CD4-positive, alpha-beta T cell treated with Interferon gamma for 1 hour (primary cell): ENCODE measurements at places on chromosomes 16 and 17.

- no peak for DNase-seq
Observed at GRCh38 chr17:16443511-16444257, 28.3 kb downstream of the TRPV2 start.

DNA sequence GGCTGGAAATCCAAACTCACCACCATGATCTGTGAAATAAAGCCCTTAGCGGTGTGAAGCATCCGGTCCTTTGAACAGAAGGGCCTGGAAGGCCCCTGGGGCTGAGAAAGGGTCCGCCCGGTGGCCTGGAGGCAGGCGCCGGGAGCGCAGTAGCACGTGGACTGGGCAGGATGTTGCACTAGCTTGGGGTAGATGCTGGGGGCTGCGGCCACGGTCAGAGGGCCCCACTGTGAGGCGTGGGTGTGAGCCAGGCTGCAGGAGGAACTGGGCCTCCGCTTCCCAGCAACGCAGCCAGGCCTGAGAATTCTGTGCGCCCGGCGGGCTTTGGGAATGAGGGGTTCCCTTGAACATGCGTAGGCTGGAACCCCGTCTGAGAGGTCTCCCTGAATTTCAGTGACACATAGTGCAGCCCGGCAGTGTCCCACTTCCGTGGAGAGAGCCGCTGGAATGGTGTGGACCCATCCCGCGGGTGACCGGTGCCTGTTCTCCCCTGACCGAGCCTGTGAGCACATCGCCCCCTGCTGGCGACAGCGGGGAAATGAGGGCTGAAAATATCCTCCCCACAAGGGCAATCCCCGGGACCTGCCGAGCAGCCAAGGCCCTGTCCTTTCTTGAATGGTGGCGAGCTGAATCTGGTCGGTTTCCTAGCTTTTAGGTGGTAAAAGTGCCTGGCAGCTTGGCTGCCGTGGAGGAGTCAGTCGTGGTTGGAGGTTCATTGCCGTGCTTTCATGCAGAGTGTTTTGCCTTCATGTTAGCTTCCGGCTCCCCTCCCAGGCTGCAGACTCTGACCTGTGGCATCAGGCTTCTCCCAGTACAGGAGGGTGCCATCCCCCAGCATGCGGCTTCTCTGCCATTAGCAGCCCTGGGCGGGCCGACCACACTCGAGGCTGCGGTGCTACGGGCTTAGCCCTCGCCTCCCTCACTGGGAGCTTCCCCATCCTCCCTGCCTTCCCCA, 43.8 kb downstream of the DNAJA2 start:
- DNase-seq, result peak; percentile 47

- peak; percentile 31 for DNase-seq
Observed at GRCh38 chr16:5056352-5056751, 9.4 kb downstream of the C16orf89 start.

DNA sequence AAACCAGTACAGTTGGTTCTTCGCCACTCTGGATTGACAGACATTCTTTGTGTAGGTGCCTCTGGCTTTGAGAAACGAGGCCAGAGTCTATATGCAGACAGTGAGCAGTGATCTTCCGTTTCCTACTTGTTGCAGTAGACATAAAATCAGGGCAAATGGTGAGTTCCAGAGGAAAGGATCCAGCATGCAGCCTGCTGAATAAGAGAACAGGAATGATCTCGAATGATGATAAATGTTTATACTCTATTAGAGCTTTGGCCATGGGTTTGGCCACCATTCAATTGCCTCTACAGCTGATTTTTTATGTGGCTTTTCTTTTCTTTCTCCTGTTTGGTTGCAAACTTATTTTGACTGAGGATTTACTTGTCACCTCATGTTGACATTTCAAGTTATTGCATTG, 286.7 kb downstream of the IRX3 start:
- DNase-seq, result no peak

GRCh38 chr16:49698453-49698815, 157.5 kb downstream of the ZNF423 start:
- no peak for DNase-seq

DNA sequence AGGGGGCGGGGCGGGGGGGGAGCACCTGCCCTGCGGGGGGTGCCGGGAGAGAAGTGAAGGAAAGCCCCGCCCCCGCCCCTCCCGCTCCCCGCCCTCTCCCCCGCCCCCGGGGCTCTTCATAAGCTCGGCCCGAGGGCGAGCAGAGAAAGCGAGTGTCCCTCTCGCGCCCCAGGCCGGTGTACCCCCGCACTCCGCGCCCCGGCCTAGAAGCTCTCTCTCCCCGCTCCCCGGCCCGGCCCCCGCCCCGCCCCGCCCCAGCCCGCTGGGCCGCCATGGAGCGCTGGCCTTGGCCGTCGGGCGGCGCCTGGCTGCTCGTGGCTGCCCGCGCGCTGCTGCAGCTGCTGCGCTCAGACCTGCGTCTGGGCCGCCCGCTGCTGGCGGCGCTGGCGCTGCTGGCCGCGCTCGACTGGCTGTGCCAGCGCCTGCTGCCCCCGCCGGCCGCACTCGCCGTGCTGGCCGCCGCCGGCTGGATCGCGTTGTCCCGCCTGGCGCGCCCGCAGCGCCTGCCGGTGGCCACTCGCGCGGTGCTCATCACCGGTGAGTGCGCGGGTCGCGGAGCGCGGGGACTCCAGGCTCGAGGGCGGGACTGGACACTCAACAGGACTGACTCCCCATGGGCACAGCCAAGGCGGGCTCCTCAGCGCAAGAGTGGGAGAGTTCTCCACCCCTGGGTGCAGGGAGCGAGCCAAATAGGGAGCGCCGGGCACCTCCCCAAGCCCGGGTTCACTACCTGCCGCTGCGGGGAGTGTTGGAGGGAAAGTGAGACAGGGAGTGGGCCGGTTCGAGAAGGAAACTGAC, at the start of gene HSD11B2:
Gene HSD11B2 (plus strand): TSS at position 145 of the 798 bp plus-strand sequence. CDS start 128 bp downstream, at position 273.
- DNase-seq, result no peak

GRCh38 chr17:37089956-37090355, 141.2 kb downstream of the AATF start:
- DNase-seq, result peak; percentile 71

- DNase-seq, result no peak
Observed at GRCh38 chr16:27394516-27394915, 7.5 kb upstream of the IL21R start.

GRCh38 chr16:50489182-50489581, 59.0 kb upstream of the NKD1 start:
- DNase-seq, result no peak

- no peak for DNase-seq
Observed at GRCh38 chr17:83009414-83010205, 69.8 kb upstream of the METRNL start.

- DNase-seq, result no peak
Observed at GRCh38 chr17:27906226-27906580, 13.0 kb upstream of the LYRM9 start.

DNA sequence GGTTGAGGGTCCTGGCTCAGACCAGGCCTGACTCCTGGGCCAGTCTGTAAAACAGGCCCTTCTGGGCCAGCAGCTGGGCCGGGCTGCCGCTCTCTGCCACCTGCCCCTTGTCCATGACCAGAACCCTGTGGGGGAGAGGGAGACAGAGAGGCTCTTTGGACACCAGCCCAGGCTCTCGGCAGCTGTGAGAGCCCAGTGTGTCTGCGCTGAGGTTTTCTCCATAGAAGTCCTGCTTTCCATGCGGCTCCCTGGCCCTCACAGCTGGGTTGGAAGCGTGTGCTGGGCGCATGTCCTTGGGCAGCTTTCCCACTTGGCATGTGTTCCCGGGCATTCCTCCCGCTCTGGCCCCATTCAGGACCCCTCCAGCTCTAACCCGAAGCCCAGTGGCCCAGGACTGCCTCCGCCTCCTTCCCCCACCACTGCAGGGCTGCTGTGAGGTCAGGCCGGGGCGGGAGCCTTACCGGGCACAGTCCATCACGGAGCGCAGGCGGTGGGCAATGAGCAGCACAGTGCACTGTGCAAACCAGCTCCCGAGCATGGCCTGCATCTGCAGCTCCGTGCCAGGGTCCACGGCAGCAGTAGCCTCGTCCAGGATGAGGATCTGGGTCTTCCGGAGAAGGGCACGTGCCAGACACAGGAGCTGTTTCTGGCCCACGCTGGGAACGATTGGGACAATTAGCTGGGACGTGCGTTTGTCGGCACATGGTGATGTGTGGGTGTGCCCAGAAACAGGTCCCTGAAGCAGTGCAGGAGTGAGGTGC, 73.0 kb downstream of the ABCC6 start:
- no peak for DNase-seq

- no peak for DNase-seq
Observed at GRCh38 chr17:22599322-22599721, 907.0 kb downstream of the KCNJ18 start.

DNA sequence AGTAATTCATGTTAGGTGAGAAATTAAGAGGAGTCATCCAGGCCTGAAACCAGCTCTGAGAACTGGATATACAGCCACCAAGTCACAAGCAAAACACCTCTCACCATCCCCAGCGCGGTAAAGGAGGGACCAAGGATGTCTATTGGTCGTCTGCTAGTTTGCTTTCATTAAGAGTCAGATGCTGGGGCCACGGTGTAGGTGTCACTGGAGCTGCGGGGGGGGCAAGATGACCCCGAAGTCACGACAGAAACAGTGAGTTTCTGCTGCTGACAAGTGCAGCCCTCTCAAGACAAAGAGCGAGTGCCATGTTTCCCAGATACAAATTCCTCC, 790 bp downstream of the NCBP3 start:
- DNase-seq, result peak; percentile 11

DNA sequence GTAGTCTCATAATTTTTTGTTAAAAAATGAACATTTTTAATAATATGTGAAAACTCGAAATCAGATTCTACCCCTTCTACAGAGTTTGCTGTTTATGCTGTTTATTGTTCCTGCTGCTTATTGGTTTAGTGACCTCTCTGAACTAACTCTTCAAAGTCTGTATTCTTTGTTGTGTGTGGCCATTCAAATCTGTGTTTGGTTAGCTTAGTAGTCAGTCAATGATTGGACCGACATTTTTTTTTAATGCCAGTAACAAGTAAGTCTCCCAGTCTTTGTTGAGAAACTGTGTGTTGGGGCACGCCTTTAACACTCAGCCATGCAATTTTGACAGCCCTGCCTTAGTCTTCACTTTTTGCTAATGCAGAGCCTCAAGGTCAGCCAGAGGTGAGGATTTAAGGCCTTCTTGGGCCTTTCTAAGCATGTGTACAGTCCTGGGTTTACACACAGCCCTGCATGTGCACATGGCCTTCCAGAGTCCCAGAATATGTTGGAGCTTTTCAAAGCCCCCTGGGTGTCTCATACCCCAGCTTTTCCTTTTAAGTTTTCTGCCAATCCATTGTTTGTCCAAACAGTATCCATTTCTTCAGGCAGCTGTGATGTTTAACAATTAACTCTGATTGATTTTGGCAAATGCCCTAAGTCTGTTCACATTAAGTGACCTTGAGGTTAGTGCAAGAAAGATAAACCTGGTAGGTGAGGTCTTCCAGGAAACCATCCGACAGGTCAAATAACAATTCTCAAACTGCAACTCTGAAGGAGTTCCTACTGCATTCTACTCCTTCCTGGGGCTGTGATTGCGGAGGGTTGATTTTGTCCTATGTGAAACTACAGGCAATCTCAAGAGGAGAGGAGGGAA, 389.3 kb downstream of the PMP22 start:
- no peak for DNase-seq

GRCh38 chr17:3222505-3222904, 15.0 kb downstream of the OR1A1 start:
- no peak for DNase-seq

DNA sequence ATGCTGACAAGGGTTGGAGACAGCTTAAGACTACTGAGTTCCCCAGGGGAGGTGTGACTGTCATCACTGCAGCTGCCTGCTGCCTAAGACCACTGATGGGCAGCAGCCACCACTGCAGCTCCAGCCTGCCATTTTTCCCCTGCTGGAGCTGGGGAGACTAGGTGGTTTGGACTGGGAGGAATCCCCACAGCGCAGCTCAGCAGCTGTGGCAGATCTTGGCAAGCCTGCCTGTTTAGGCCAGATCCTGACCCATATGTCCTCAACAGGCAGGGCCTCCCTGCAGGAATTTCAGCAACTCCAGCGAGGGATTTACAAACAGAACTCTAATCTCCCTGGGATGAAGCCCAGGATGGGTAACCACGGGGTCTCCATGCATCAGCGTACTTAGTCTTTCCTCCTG, 356.4 kb upstream of the TOM1L1 start:
- no peak for DNase-seq

- no peak for DNase-seq
Observed at GRCh38 chr16:84029297-84030047, 13.1 kb downstream of the SLC38A8 start.

DNA sequence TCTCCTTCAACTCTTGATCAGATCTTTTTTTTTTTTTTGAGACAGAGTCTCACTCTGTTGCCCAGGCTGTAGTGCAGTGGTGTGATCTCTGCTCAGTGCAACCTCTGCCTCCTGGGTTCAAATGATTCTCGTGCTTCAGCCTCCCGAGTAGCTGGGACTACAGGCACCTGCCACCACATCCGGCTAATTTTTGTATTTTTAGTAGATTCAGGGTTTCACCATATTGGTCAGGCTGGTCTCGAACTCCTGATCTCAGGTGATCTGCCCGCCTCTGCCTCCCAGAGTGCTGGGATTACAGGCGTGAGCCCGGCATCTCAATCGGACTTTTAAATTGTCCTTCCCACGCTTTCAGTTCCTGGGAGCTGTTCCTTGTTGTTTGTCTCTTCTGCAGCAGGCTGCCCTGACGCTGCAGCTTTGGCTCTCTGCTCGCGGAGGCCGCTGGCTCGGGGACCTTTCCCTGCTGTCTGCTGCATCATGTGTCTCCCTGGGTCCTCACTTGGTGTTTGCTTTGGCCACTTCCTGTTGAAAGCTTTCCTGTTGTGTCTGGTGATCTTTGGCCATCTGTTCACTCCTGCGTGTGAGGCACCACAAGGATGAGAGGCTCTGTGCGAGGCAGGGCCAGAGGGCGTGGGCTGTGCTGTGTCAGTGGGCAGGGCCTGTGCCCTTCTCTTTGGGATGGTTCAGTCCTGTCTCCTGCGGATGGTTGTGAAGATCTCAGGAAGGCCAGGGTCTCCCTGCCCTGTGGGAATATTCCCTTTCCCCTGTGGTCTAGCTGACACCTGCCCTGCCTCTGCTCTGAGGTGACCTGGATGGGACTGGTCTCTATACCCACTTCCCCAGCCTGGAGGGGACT, 18.4 kb upstream of the CAPN15 start:
- DNase-seq, result no peak

DNA sequence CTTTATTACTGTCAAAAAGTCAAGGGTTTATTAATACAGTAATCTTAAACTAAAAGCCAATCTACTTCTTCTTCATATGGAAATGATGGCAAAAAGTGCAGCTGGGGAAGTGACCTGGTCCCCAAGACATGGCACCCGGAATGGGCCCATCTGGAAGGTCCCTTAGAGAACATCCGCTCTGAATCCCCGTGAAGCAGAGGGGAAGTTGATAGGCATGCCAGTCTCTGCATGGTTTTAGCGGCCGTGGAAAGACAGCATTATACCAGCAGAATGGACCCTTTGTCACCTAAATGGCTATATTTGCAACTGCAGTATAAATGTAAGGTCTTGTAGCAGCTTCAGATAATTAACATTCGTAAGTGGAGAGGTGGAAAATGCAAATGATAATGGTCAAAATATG, 32.4 kb downstream of the COTL1 start:
- DNase-seq, result no peak

- no peak for DNase-seq
Observed at GRCh38 chr16:17278988-17279387, 191.8 kb downstream of the XYLT1 start.

- no peak for DNase-seq
Observed at GRCh38 chr17:40499551-40500189, 1.8 kb downstream of the TNS4 start.
